Aortic smooth muscle cell (primary cell): ENCODE measurements at places on chromosomes 7 and 10. TPM values are rescaled to one million over a fixed set of nuclear protein-coding genes. Genes with fewer than 3 reads are reported as not detected.

The SPDYE5 gene
- not detected in 2 replicates for total RNA-seq

The COBL gene
- not detected in 2 replicates for total RNA-seq

The PNLIPRP1 gene
- total RNA-seq = not detected in 2 replicates

The PRKRIP1 gene
- total RNA-seq = 13.1 and 14.6 TPM in 2 replicates

The KIAA1217 gene
- 1.6 and 5.2 TPM in 2 replicates for total RNA-seq

The CHST15 gene
- total RNA-seq = 4.4 and 14.4 TPM in 2 replicates

The SEMA4G gene
- total RNA-seq = 0.13 and 0.31 TPM in 2 replicates

The IKZF1 gene
- total RNA-seq = not detected in 2 replicates

The SCART1 gene
- total RNA-seq = 3.3 TPM in 2 replicates

The TDRD1 gene
- total RNA-seq = 0.92 and 1.9 TPM in 2 replicates

The FHIP2A gene
- total RNA-seq = 26.8 and 33.8 TPM in 2 replicates

The LRWD1 gene
- total RNA-seq = 20.3 and 32.4 TPM in 2 replicates

The CRYGN gene
- total RNA-seq = 0.12 and 0.13 TPM in 2 replicates

The HMX3 gene
- not detected in 2 replicates for total RNA-seq

The SPDYE8 gene
- not detected in 2 replicates for total RNA-seq

The ARF5 gene
- 114 and 155 TPM in 2 replicates for total RNA-seq

The GIMAP1 gene
- total RNA-seq = 0.25 and 0.26 TPM in 2 replicates

The CUL2 gene
- total RNA-seq = 25.5 and 27.3 TPM in 2 replicates

The ZMYND11 gene
- total RNA-seq = 88.5 and 103 TPM in 2 replicates

The SPDYE11 gene
- total RNA-seq = not detected in 2 replicates

The CTAGE15 gene
- 0.06 and 0.13 TPM in 2 replicates for total RNA-seq

The GPR15LG gene
- not detected in 2 replicates for total RNA-seq

The LIPJ gene
- under 0.01 TPM in 1 of 2 replicates, not detected in the other for total RNA-seq

The RBAK gene
- total RNA-seq = 6.3 and 6.4 TPM in 2 replicates

The SERPINE1 gene
- 413 and 548 TPM in 2 replicates for total RNA-seq

The RNF133 gene
- 0.13 and 0.37 TPM in 2 replicates for total RNA-seq

The RAB19 gene
- not detected in 2 replicates for total RNA-seq

The VGF gene
- 0.13 TPM in 1 of 2 replicates, not detected in the other for total RNA-seq

The H2BK1 gene
- total RNA-seq = not detected in 2 replicates

The MAGI2 gene
- total RNA-seq = 4.6 and 10.3 TPM in 2 replicates

The TYW1B gene
- 1.8 and 3.7 TPM in 2 replicates for total RNA-seq

The NACAD gene
- 0.53 and 0.75 TPM in 2 replicates for total RNA-seq

The CAMK2B gene
- 1.3 and 2.9 TPM in 2 replicates for total RNA-seq

The SPDYE6 gene
- total RNA-seq = 0.06 TPM in 1 of 2 replicates, not detected in the other

The HDAC9 gene
- total RNA-seq = 21.5 and 83.2 TPM in 2 replicates

The ACSM6 gene
- not detected in 2 replicates for total RNA-seq

The NUTM2D gene
- total RNA-seq = 1.6 and 1.7 TPM in 2 replicates

The AGBL3 gene
- total RNA-seq = 1.6 and 1.7 TPM in 2 replicates

The CYP3A4 gene
- not detected in 2 replicates for total RNA-seq

The INMT gene
- total RNA-seq = 3.5 and 4.6 TPM in 2 replicates

The VWC2 gene
- not detected in 2 replicates for total RNA-seq

The MORN4 gene
- 7.8 and 10.4 TPM in 2 replicates for total RNA-seq

The SLC16A9 gene
- total RNA-seq = 4.9 and 5.0 TPM in 2 replicates

The MBLAC1 gene
- total RNA-seq = 2.5 and 3.2 TPM in 2 replicates

The AKR1C2 gene
- total RNA-seq = 30.5 and 71.3 TPM in 2 replicates

The SPDYE9 gene
- total RNA-seq = not detected in 2 replicates

The TBX20 gene
- 7.5 and 12.0 TPM in 2 replicates for total RNA-seq

The MET gene
- total RNA-seq = 18.9 and 34.7 TPM in 2 replicates

The SLC13A1 gene
- not detected in 2 replicates for total RNA-seq

The HOXA10 gene
- total RNA-seq = under 0.01 TPM in 2 replicates

The USP6NL gene
- total RNA-seq = 11.0 and 13.2 TPM in 2 replicates

The MLXIPL gene
- total RNA-seq = under 0.01 TPM in 1 of 2 replicates, not detected in the other

The C10orf88 gene
- total RNA-seq = 10.6 and 12.5 TPM in 2 replicates

The SYT15 gene
- under 0.01 and 0.06 TPM in 2 replicates for total RNA-seq

The AEBP1 gene
- 141 and 228 TPM in 2 replicates for total RNA-seq

The GRID2IP gene
- not detected in 2 replicates for total RNA-seq

The GRM3 gene
- total RNA-seq = not detected in 2 replicates

The PSPH gene
- 40.6 and 41.9 TPM in 2 replicates for total RNA-seq
